ENCODE measurements at places on chromosomes 3 and 15. TPM values are rescaled to one million over a fixed set of nuclear protein-coding genes. Genes with fewer than 3 reads are reported as not detected.
A peak's percentile ranks its signal among the peaks of the same experiment; 100 is the strongest.

GRAMD2A gene
- total RNA-seq = 4.1 TPM

- no peak for DNase-seq
These were observed 95.3 kb upstream of the SLC2A2 start for GRCh38 chr3:171121801-171122200.

- peak; percentile 74 for DNase-seq
These were observed at the start of gene CLSTN2 for GRCh38 chr3:139935016-139935865. Gene CLSTN2, plus strand, starts transcription at chr3:139935185.

GRCh38 chr3:152623286-152623911, 211.5 kb upstream of the P2RY1 start:
- DNase-seq = no peak

DNA sequence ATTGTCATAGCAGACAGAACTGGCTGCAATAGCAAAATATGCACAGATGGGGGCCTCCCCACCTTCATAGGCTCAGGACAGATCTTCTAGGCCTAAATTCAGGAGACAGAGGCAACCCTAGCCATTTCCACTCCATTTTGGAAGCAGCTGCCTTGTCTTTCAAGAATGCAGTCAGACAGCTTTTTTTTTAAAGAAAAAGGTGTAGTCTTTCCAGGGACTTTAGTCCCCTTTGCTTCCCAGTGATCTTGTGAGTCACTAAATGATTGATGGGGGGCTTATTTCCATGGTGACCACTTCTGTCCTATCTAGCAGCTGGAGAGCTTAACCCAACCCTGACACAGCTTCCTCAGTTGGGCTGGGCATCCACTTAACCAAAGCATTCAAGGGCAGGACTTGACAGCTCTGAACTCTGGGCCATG, 165.9 kb downstream of the TPRG1 start:
- no peak for DNase-seq

GRCh38 chr15:60840703-60841411, 361.9 kb upstream of the ICE2 start:
- no peak for DNase-seq
